Stimulated activated CD8-positive, alpha-beta memory T cell treated with anti-CD3 and anti-CD28 coated beads, Interleukin-2, amount 100 ng/mL, for 1 hour (primary cell): ENCODE measurements at places on chromosomes 1 and 21.
A peak's percentile ranks its signal among the peaks of the same experiment; 100 is the strongest.

- DNase-seq = no peak
Observed at GRCh38 chr1:94253456-94254017, 16.2 kb upstream of the ARHGAP29 start.

- DNase-seq = no peak
Observed at GRCh38 chr1:205809942-205810345, 3.1 kb downstream of the SLC41A1 start.

- DNase-seq = no peak
Observed at GRCh38 chr1:118881751-118882150, 106.4 kb downstream of the TBX15 start.

GRCh38 chr1:34405266-34405959 is 228.7 kb downstream of the C1orf94 start:
- no peak for DNase-seq

GRCh38 chr1:204524986-204525385 is 8.8 kb downstream of the MDM4 start:
- DNase-seq = no peak

DNA sequence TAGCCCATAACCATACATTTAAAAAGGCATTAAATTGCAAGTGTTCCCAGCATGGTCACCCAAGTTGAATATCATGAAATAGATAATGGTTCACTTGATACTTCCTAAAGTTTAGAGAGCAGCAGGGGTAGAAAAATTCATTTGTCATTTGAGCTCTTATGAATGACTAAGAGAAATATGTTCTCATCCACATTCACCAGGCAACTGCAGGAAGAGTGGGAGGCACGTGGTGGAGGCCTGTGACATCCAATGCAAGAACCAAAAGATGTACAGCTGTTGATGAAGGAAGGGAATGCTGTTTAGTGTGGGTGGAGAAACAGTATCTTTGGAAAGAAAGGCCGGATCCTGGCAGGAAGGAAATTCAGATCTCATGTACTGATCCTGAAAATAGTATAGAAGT is 473.1 kb downstream of the ADGRL2 start:
- no peak for DNase-seq

- no peak for DNase-seq
Observed at GRCh38 chr1:226797151-226797550, 58.1 kb upstream of the ITPKB start.

- peak; percentile 38 for DNase-seq
Observed at GRCh38 chr1:212285685-212286555, 710 bp downstream of the PPP2R5A start.

DNA sequence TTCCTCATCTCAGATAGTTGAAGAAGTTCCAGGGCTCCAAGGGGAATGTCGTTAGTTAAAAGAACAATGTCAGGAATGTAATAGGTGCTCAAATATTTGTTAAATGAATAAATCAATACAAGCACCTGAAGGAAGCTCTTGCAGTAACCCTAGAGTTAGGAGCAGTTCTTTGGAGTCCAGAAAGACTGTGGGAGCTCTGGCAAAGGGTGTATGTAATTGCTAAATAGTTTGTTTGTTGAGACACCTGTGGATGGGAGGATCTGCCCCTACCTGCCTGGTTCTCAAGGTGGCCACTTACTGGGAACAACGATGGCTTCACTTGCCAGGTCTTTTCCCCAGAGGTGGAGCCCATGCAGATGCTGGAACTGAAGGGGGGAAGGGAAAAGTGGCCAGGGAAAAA is 27.5 kb upstream of the JUN start:
- no peak for DNase-seq

- no peak for DNase-seq
Observed at GRCh38 chr1:177443003-177443402, 272.2 kb downstream of the BRINP2 start.

DNA sequence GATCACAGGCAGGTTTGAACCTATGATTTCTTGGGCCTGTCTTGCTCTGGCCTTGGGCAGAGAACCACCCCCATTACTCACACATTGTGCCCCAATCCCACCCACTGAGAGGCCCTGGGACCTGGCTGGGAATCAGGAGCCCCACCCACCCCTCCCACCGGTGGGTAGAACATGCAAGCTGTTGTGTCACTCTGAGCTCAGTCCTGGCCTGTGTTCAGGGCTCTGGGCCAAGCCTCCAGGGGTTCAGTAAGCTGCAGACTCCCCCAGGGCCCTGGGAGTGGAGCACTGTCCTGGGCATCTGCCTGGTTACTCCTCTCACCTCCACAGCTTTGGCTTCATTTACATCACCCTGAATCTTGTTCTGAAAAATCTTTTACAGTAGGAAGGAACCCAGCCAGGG is 270.5 kb downstream of the RRAGC start:
- DNase-seq = no peak

- DNase-seq = no peak
Observed at GRCh38 chr1:246765521-246765920, 41.3 kb downstream of the SCCPDH start.

- DNase-seq = no peak
Observed at GRCh38 chr1:179917601-179918429, 35.7 kb downstream of the TOR1AIP1 start.

- DNase-seq = peak; percentile 39
Observed at GRCh38 chr1:235642011-235642942, 7.3 kb downstream of the GNG4 start.

DNA sequence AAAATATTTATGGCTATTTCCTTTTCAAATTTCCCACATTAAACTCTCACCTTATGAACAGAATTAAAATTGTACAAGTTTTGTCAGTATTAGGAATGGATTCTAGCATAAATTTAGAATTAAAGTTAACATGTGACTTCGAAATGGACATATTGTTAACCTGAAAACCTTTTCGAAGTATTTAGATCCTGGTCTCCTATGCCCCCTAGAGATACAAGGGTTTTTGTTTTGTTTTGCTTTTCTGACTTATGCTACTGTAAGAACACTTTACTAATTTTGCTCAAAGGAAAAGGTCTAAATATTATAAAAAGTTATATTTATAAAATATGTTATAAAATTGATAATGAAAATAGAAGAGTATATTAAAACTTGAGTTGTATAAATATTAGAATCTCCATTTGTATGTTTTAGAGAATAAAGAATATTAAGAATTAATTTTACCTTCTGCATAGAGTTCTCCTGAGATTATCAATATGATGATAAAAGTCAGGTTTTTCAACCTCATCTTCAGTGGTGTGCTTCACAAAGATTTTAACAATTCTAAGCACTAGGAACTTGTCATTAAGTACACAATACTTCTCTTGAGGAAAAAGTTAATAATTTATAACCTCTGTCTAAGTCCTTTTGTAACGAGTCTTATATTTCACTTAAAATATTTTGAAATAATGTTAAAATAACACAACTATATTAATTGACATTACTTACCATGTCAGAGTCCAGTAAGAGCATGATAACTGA is at the start of gene F13B:
TSS of gene F13B (minus strand) at position 542 of the 738 bp plus-strand sequence. CDS start at position 505, 37 bp downstream.
- no peak for DNase-seq

DNA sequence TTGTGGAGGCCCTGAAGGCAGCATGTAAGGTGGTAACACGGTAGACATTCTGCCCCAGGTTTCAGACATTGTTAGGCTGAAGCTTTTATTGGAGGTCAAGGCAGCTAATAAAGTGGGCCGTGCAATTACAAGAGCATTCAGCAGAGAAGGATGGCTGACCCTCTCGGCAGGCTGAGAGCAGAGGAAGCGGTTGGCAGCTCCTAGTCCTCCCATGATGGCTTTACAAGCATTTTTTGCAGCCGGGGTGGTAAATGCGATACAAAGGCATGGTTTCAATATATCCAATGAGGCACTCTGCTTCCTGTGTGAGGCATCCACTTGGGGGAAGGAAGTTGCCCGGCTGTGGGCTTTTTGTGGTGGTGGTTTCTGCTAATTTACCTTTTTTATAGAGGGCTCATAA is 14.6 kb downstream of the KIF26B start:
- no peak for DNase-seq

DNA sequence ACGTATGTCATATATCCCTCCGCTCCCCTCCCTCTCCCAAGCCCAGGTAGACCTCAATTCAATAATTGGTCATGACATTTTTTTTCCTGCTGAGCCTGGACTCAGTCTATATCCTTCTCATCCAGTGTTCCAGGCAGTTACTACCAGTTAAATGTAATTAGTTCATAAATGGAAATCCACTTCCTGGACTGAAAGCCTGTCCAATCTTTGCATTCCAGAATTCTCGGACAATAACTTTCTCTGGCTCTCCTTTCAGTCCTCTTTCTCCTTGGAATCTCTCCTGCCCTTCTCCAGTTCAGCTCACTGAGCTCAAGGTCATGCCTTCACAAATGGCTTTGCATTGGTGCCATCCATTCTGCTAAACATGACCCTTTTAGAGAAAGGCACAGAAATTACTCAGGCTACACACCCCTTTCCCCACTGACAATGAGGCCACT is 34.8 kb downstream of the VWA5B1 start:
- no peak for DNase-seq

GRCh38 chr1:227934476-227935313 is 13.0 kb downstream of the WNT9A start:
- DNase-seq = no peak

- no peak for DNase-seq
Observed at GRCh38 chr1:231571904-231572303, 43.4 kb downstream of the TSNAX start.

DNA sequence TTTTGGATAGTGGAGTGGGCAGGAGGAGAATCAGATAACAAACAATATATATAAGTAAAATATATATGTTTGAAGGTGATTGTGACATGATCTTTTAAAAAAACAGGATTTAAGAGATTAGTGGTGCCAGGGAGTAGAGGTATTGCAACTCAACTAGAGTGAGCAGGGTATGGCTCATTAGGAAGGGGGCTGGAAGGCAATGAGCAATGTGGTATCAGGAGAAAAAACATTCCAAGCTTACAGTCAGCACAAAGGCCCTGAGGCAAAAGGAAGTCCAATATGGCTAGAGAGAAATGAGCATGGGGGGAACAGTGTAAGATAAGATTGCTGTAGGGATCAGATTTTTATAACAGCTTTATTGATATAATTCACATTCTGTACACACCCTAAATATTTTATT is 5.3 kb upstream of the GADD45A start:
- DNase-seq = no peak

DNA sequence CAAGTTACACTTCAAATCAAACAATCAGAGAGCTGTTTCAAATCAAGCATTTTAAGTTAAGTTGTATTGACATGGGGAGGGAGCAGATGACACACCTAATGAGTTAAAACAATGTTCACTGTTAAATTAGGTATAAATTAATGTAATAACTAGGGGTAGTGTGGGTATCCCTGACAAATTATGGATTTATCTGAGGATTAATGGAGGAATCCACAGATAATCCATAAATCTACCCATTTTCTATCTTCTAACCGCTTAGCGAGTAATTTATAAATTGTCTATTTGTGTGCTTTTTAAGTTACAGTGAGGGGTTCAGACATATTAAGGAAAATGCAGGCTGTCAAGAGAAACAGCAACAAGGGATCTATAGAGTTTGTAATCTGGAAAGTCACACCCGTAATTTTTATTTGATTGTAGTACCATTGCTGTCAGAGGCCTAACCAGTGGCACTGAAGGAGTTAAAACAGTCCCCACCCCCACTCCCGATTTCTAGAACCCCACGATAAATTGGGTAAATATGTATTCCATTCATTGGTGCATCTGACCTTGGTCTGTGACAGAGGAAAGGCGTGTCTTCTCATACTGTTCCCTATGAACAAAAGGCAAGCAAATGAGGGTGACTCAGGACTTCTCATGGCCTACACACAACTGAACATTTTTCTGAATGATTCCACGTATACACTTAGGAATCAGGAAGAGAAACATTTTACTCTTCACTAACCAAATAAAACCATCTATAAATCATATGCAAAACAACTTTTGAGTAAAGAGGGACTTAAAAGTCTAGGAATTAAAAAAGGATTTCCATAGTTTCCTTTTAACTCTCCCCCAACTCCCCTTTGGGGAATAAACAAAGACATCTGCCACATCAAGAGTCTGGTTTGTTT is 7.4 kb downstream of the IRF2BP2 start:
- DNase-seq = no peak
